ENCODE measurements at places on chromosomes 7 and 10.

GRCh38 chr10:119969609-119970008 lies 77.1 kb downstream of the SEC23IP start:
- no peak for DNase-seq

DNA sequence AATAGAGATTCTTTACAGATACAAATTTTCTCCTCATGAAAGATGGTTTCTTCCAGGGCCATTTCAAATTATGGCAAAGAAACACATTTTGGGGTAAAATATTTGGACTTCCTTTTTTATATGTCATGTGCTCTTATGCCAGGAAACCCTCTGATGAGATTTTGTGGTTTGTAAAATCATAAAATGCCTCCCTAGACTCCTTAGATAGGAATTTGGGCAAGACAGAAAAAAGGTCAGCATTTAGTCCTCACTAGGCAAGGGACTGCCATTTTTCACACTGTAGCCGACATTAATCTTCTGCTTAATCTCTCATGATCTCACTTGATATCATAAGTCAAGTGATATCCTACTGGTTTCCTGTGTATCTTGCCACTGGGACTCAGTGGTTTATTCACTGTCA lies 286.4 kb downstream of the ARHGAP12 start:
- DNase-seq: peak; percentile 13

GRCh38 chr10:108249940-108250339 lies 1085.4 kb upstream of the SORCS1 start:
- DNase-seq: no peak

- DNase-seq: no peak
Measured at GRCh38 chr7:131869169-131869844, 312.9 kb upstream of the PODXL start.

- no peak for DNase-seq
Measured at GRCh38 chr10:93757801-93758507, at the start of gene LGI1. Gene LGI1 (plus strand): TSS chr10:93757936. CDS start chr10:93758145, 209 bp downstream.

DNA sequence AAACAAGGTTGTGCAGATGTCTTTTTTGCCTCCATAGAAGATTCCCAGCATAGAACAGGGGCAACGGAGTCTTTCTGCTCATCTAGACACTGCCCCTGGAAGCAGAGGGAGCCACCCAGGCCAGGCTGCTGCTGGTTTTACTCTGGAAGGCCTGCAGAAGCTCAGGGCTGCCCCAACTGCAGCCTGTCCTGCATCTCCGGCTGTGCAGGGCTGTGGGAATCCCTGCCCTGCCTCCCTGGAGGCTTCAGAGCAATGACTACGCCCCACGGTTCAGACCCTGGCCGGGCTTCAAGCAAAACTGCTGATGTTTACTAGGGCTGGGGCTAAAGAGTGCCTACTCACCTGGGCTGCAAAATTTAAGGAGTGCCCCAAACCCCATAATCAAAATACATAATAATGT lies 43.9 kb downstream of the GHRHR start:
- DNase-seq: no peak

GRCh38 chr7:64882341-64883112 lies 20.5 kb upstream of the ZNF273 start:
- no peak for DNase-seq

DNA sequence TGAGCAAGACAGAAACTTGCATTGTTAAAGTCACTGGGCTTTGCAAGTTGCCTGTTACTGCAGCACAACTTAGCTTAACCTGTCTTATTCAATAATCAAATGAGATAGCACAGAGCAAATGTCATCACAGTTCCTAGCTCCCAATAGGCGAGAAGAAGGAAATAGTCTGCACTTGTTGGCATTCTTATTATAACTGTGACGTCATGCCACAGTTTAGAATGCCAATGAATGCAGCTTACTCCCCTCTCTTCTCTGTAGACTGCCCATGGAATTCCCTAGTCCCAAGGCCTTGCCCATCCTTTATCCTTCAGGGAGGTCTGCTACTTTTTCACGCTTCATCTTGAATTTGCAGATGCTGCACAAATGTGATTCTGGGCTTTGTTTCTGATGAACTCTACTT lies 1094.9 kb upstream of the AUTS2 start:
- no peak for DNase-seq

- no peak for DNase-seq
Measured at GRCh38 chr7:156185076-156185475, 372.8 kb upstream of the SHH start.

- no peak for DNase-seq
Measured at GRCh38 chr7:43166686-43167085, 54.2 kb downstream of the HECW1 start.

- peak; percentile 39 for DNase-seq
Measured at GRCh38 chr7:138077809-138078208, 1.6 kb downstream of the AKR1D1 start.

GRCh38 chr7:46580766-46581165 lies 659.7 kb upstream of the IGFBP3 start:
- DNase-seq: no peak

DNA sequence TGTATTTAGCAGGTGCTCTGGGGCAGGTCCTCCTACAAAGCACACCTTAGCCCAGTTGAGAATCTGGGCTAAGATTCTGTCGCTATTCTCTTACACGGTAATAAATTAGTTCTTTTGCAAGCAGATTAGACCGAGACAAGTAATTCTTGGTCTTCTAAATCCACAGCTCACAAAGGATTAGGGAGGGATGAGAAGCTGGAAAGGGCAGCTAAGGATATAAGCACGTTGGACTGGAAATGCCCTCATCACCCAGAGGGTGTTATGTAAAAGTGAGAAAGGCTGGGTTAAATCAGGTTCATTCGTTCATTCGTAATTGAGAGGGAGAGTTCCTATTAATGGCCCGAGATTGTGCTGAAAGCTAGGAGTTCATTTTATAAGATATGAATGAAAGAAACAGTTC lies 41.8 kb downstream of the PFKFB3 start:
- DNase-seq: no peak

DNA sequence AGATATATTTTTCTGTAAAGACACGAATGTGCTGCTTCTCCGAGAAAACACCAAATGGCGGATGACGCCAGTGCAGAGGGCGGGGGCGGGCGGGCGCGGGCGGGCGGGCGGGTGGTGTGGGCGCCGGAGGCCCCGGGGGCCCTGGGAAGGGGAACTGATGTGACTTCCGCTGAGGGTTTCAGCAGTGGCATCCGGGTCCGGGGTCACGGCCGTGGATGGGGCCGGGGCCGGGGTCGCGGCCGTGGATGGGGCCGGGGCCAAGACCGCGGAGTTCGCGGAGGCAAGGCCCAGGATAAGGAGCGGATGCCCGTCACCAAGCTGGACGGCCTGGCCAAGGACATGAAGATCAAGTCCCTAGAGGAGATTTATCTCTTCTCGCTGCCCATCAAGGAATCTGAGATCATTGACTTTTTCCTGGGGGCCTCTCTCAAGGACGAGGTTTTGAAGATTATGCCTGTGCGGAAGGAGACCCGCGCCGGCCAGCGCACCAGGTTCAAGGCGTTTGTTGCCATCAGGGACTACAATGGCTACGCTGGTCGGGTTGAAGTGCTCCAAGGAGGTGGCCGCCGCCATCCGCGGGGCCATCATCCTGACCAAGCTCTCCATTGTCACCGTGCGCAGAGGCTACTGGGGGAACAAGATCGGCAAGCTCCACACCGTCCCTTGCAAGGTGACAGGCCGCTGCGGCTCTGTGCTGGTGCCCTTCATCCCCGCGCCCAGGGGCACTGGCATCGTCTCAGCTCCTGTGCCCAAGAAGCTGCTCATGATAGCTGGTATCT lies 20.3 kb upstream of the IGF2BP3 start:
- DNase-seq: peak; percentile 28

- DNase-seq: no peak
Measured at GRCh38 chr7:107994421-107995030, 8.4 kb downstream of the LAMB1 start.

DNA sequence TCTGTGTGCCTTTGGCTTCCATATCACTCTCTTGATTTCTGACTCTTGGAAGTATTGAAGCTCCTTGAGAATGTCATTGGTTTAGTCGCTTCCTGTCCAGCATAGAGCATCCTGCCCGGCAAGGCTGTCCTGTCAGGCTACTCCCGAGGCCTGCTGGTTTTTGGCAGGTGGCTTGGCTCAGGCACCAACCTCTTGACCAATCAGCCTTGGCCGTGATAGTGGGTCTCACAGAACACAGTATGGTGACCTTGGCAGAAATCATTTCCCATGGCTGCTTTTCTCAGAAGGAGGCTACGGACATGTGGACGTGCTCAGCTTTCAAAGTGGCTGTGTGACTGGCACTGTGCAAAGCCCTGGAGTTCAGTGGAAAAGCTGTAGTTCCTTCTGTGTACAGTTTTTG lies 516.9 kb downstream of the REEP3 start:
- no peak for DNase-seq

All from EL (cell line).